ENCODE measurements at places on chromosomes 2 and 18.

DNA sequence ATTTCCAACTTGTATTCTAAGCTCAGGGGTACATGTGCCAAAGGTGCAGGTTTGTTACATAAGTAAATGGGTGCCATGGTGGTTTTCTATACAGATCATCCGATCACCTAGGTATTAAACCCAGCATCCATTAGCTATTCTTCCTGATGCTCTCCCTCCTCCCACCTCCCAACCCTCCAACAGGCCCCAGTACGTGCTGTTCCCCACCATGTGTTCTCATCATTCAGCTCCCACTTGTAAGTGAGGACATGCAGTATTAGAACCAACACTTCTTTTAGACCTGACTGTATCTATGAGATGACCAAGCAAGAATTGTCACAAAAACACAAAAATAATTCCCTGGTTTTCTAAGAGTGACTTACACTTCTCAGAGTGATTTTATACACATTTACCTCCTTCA, 83.0 kb downstream of the VIT start:
- no peak for DNase-seq

DNA sequence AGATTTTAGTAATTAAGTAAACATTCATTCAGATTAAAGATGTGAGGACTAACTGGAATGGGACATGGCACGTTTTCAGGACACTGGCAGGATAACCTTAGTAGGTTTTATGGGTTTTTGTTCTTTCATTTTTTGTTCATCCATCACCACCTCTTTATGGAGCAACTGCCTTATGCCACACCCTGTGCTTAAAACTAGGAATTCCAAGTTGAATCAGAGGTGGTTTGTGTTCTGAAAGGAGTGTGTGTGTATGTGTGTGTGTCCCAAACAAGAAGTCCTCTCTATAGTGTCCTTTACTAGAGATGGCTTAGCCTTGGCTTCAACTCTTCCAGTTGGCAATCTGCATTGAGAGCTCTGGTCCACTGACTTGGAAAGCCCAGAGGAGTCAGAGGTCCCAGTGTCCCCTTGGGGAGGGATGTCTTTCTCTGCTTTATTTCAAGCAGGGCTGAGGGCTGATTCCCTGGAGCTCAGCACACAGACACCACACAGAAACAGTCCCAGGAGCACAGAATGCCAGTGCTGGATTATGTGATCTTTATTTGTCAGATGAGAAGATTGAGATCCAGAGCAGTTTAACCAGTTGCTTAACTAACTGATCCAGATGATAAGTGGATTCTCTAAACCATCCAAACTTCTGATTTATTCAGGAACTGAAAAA, 25.2 kb downstream of the RHOB start:
- DNase-seq = no peak

GRCh38 chr2:98455494-98455976, 10.9 kb downstream of the INPP4A start:
- DNase-seq = no peak

DNA sequence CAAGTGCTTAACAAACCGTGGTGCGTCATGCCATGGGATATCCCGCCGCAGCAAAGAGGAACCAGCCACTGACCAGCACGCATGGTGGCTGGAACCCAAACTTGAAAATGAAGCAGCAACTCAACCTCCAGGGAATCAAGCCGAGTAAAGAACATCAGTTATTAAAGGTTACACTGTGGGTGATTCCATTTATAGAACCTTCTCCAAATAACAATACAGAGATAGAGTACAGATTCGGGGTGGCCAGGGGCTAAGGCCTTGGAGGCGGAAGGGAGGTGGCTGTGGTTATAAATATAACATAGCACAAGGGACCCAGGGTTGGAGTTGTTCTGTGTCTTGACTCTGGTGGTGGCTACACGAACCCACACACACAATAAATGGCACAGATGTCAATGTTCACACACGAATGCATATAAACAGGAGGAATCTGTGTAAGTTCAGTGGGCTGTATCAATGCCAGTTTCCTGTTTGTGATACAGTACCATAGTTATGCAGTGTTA, 123.1 kb downstream of the EIPR1 start:
- DNase-seq = peak; percentile 45

- no peak for DNase-seq
Measured at GRCh38 chr2:219249203-219249980, 3.7 kb upstream of the TUBA4B start.

GRCh38 chr2:123364243-123364896, 660.7 kb upstream of the CNTNAP5 start:
- no peak for DNase-seq

DNA sequence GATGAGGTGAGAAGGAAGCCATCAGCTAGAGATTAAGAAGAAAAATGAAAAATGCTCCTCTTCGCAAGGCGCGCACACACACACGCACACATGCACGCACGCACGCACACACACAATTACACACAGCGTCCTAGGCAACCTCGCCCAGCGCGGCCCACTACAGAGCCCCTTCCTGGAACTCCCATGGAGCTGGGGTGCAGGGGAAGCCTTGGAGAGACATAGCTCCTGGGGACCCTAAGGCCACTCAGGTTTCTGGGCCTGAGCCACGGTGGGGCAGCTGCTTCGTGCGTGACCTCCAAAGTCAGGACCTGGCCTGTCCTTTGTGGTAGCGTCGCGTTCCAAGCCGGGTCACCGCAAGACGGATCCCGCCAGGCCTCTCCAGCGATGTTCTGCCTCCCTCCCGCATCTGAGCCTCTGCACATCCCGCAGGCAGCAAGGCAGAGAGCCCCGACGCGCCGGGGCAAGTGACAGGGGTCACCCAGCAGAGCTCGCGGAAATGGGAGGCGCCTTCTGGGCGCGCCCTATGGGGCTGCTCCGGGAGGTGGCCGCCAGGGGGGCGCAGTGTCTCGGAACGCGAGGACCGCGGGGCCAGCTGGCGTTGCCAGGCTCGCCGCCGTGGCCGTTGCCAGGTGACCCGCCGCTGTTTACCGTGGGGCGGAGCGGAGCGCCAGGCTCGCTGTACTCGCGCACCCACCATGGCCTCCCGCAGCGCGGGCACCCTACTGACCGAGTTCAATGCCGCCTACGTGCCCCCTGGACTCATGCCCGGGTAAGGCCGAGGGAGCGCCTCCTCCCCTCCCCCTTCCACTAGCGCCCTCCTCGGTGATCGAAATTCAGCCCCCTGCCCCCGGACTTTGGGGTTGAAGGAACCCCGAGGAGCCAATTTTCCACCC, 79.0 kb downstream of the CIB4 start:
- DNase-seq = no peak

- no peak for DNase-seq
Measured at GRCh38 chr2:10344105-10345066, 41.7 kb downstream of the HPCAL1 start.

GRCh38 chr2:72694715-72695496, 130.9 kb downstream of the EXOC6B start:
- no peak for DNase-seq

Data from esophagus muscularis mucosa (tissue), 4 donors.